Activated CD8-positive, alpha-beta memory T cell treated with anti-CD3 and anti-CD28 coated beads, Interleukin-2, amount 50 U/mL, for 4 hours (primary cell): ENCODE measurements at places on chromosomes 2 and 18.

DNA sequence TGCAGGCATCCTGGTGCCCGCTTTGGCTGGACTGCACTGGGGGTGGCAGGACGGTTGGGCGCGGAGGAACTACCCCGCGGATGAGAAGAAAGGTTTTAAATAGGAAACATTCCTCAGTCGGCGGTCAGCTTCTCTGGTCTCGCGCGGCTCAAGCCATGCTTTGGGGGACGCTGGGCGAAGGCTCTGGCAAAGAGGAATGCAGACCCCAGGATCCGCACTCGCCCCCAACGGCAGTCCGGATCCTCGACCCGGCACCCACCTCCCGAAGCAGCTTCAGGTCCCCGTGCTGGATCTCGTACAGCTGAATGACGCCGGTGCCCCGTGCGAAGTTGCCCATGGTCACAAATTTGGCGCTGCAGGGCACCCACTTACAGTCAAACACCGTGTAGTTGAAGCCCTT, 686 bp upstream of the PNO1 start:
- DNase-seq: no peak

DNA sequence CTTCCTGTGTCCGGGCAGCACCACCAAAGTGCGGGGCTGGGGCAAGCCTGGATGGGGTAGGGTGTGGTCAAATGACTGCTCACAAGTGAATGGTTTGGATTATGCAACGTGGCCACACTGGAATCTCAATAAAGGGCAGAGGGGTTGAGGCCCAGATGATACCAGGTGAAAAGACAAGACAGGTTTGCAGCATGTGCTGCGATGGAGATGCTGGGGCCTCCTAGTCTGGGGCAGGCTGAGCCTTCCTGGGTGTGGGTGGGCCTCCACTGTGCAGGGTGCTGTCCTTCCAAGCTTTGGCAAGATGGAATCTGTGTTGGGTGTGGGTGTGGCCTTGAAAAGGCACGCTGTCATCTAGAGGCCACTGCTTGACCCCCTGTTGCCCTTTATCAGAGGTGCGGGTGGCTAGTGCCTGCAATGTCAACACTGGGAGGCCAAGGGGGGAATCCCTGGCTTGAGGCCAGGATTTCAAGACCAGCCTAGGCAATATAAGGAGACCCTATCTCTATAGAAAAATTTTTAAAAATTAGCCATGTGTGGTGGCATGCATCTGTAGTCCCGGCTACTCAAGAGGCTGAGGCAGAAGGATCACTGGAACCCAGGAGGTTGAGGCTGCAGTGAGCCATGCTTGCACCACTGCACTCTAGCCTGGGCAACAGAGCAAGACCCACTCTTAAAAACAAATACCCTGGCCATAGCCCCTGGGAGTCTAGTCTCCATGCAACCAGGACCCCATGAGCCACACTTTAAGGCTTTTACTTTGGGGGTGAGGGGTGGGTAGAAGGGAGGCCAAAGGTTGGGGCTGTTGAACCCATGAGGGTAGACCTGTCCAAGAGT, 13.8 kb downstream of the RRM2 start:
- DNase-seq: no peak

- DNase-seq: no peak
Observed at GRCh38 chr2:153811516-153811915, 60.2 kb upstream of the GALNT13 start.

GRCh38 chr18:984004-984403, 79.3 kb downstream of the ADCYAP1 start:
- no peak for DNase-seq

- no peak for DNase-seq
Observed at GRCh38 chr2:57876313-57876712, 170.3 kb upstream of the VRK2 start.

- DNase-seq: no peak
Observed at GRCh38 chr2:85854166-85854509, 34.7 kb downstream of the ST3GAL5 start.

DNA sequence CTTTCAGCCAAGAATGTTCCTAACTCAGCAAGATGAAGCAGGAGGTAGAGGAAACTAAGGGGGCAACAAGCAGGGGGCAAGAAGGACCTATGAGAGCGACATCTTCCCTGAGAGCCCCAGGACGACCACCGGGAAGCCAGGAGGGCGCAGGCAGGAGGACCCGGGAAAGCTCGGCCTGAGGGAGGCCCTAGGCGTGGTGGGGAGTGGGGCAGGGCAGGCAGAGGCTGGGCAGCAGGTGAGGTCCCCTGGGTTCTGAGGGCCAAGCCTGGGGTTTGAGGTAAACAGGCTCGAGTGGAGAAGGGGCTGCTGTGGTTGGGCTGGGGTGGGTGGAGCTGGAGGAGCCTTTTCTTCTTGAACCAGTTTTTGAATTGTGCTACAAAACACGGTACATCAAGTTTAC, 1.3 kb upstream of the ALPI start:
- no peak for DNase-seq

DNA sequence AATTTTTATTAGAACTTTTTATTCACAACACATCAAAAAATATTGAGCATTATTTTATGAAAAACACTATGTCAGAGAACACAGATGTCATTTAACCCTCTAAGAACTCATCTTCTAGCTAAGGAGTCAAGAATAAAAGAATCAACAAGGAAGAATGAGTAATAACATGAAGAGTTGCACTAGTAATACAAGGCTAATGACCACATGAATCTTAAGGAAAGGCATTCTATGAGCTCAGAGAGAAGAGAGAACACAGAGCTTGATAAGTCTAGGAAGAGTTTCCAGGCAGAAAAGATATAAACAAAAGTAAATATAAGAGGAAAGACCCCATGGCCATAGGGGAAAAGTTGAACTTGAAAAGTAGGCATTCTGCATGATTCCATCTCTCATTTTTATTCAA, 166.5 kb downstream of the MAIP1 start:
- DNase-seq: no peak

- no peak for DNase-seq
Observed at GRCh38 chr2:128374001-128374710, 55.5 kb upstream of the HS6ST1 start.

DNA sequence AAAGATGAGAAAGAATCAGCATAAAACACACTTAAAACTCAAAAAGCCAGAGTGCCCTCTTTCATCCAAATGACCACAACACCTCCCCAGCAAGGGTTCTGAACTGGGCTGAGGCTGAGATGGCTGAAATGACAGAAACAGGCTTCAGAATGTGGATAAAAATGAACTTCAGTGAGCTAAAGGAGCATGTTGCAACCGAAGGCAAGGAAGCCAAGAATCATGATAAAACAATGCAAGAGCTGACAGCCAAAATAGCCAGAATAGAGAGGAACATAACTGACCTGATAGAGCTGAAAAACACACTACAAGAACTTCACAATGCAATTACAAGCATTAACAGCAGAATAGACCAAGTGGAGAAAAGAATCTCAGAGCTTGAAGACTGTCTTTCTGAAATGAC, 12.2 kb upstream of the PSMA8 start:
- DNase-seq: no peak
